ENCODE measurements at places on chromosomes 5 and 9.

GRCh38 chr9:124513376-124513994 is 6.3 kb upstream of the NR5A1 start:
- DNase-seq, result peak; percentile 12

- DNase-seq, result no peak
Observed at GRCh38 chr5:170397059-170397458, 7.9 kb upstream of the KCNMB1 start.

DNA sequence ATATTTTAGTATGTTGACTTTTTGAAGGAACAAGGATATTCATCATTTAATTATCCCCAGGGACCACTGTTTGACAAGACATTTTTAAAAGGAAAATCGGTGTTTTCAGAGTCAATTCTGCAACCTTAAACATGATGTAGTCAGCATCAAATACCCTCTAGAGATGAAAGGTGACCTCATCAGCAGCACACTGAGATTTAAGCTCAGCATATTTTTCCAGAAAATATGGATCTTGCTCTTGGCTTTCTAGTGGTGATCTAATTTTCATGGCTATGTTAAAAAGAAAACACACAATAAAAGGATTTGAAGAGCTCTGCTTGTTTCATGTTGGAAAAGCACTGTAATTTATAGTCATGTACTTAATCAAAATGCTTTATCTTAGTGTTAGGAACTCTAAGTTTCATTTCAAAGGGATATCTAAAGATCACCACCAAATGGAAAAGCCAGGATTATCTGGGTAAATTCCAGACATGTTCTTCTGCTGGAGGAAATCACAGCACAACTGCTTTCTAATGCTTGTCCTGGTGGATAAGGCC is 487.2 kb downstream of the ENC1 start:
- DNase-seq, result no peak

DNA sequence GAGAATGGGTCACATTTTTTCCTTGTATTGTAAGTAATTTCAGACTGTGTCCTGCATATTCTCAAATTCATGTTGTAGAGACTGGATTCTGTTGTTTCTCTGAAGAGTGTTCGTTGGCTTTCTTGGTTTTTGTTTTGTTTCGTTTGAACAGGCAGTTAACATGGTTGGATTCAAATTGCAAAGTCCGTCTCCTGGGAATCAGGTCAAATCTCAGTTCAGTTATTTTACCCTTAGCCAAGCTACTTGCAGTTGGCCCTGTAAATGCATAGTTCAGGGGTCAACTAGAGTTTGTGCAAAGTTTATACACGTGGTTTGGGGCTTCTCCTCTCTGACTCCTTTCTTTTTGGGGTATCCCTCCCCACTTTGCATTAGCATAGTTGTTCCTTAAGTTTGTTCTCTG is 21.7 kb upstream of the FBXW11 start:
- no peak for DNase-seq

DNA sequence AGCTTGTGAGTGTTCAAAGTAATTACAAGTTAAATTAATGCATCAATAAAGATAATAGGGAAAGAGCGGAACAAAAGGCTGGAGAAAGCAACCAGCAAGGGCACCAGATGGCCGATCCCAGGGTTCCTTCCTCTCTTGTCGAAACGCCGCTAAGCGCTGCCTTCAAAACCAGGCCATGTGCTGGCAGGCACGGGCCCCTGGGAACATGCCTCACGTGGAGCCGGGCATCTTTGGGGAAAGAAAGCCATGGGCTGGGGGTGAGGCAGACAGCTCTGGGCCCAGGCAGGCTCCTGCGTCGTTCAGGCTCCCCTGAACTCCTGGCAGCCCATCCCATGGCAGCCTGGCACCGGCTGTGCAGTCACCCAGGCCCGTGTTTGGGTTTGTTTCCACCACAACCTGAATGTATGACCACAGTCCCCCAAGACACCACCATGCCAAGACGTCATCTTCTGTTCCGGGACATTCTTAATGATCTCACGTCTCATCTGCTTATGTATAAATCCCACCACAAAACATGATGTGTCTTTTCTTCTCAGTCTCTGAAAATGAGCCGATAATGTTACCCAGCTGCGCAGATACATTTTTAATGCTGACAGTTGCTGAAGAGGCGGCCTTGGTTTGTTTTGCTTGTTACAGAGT is 110.4 kb upstream of the SARDH start:
- DNase-seq, result no peak

GRCh38 chr9:4508246-4508906 is 18.1 kb downstream of the SLC1A1 start:
- DNase-seq, result no peak

DNA sequence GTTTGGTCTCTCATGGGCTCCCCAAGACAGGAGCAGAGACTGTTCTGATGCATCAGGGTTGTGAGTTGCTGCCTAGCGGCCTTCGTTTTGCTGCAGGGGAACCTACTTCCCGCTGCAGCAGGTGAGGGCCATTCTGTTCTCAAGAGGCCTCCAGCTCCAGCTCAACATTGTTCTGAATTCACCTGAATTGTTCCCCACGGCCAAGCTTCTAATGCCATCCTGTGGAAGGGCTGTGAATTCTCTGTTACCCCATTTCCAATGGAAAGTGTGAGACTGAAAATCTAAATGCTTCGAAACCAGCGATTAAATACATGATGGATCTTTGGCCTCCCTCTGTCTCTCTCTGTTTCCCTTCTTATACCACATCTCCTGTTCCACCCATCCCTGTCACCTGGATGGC is 349.1 kb upstream of the DAP start:
- no peak for DNase-seq

GRCh38 chr9:120916588-120916987 is 10.0 kb downstream of the TRAF1 start:
- no peak for DNase-seq

DNA sequence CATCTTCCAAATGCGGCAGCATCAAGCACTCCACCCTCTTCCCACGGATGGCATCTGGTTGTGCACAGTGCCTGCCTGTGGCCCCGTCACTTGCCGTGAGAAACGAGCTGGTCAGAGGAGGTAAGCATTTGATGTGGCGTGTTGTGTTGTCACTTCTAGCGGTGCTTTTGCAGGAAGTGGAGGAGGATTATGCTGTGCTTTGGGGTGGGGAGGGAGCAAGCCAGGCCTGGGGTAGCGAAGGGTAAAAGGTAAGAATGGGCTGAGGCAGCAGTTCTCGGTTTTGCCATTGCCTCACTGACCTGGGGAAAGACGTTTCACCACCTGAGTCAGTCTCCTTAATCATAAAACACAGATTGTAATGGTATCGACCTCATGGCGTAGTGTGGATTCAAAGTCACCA is 2.3 kb upstream of the POMT1 start:
- DNase-seq, result no peak

DNA sequence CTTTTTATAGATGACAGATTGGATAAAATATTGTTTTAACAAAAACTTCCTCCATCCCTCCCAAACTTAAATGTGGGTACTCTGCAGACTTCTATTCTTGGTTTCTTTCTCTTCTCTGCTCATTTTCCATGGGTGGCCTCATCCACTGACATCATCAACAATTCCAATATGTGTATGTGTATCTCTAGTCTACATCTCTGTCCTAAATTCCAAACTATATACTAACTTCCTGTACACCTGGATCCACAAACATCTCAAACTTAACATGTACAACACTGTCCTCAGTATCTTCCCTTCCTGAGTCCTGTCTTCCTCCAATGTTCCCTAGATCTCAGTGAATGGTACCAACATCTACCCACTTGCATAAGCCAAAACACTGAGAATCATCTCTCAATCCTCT is 28.5 kb upstream of the CDK5RAP2 start:
- no peak for DNase-seq

GRCh38 chr5:74209571-74209970 is 431.0 kb downstream of the ENC1 start:
- DNase-seq, result no peak
